IPS DF 19.7 (cell line): ENCODE measurements at places on chromosomes 4 and X.

- no peak for DNase-seq
These were observed 4.2 kb downstream of the NEUROG2 start for GRCh38 chr4:112511803-112512118.

DNA sequence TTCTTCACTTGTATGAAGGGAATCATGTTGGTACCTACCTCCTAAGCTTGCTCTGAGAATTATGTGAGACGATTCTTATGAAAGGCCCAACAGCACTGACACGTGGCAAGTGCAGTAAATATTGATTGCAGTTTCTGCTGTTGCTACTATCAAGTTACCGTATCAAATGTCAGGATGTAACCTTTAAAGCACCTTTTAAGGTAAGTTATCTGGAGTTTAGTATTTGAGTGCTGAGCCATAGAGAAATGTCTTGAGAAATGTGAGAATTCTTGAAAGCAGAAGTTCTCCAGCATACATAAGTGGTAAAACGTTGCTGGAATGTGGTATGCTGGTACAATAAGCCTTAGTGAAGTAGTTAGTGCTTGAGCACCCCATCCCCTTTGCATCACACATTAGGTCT lies 90.4 kb downstream of the PHOX2B start:
- DNase-seq, result no peak

DNA sequence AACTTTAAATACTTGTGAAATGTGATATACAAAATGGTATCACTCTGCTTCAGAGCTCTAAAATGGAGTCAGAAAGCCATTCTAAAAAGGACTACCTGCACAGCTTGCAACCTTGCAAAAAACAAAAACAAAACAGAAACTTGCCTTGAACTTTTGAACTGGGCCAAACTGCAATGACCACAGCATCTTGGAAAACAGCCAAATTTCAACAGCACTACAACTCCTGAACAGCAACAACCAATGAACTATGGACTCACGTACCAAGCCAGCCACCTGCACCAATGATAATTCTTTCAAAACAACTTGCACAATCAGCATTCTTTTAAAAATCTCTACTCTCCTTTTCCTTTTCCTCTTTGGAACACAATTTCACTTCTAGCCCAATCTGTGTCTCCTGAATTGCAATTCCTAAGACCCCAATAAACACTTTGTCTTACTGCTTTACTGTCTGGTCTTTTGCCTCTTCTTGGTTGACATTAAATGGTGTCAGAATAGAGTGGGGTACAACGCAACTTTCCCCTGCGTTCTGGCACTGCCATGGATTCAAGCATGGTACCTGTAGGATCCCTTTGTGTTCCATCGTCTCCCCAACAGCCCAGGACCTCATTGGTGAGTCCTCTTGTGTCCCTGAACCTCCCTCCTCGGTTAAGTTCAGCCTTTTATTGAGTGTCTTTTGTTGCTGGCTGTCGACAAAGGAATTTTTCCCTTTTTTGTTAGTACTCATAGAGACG lies 35.7 kb upstream of the FMR1 start:
- DNase-seq, result no peak

DNA sequence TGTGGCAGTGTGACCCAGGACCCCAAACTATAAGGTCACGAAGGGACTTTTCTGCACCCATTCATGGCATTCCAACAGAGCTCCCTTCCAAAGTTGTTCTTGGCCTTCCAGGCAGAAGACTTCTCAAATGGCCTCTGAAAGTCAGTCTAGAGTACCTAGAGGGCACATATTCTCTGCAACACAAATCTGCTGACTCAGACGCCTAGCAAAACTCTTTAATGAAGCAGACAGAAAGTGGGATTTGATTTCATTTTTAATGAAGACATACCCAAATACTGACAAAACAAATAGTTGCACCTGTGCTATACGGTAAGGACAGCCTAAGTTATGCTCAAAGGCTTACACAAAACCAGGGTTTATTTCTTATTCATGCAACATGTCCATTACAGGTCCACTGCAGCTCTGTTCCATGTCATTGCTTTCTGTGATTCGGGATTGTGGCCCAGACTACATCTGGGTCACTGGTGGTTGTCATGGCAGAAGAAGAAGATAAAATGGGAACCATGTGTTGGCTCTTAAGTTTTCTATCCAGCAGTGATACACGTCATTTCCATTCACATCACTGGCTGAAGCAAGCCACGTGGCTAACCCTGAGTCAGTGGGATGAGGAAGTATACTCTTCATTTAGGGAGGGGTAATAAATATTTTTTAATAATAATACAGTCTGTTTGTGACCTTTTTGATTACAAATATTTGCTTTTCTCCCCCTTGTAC lies 57.7 kb downstream of the NAT8L start:
- DNase-seq, result no peak

- DNase-seq, result peak; percentile 47
These were observed 31.4 kb downstream of the RGS12 start for GRCh38 chr4:3324093-3324815.

- no peak for DNase-seq
These were observed 21.2 kb downstream of the FGFBP1 start for GRCh38 chr4:15917297-15917696.

DNA sequence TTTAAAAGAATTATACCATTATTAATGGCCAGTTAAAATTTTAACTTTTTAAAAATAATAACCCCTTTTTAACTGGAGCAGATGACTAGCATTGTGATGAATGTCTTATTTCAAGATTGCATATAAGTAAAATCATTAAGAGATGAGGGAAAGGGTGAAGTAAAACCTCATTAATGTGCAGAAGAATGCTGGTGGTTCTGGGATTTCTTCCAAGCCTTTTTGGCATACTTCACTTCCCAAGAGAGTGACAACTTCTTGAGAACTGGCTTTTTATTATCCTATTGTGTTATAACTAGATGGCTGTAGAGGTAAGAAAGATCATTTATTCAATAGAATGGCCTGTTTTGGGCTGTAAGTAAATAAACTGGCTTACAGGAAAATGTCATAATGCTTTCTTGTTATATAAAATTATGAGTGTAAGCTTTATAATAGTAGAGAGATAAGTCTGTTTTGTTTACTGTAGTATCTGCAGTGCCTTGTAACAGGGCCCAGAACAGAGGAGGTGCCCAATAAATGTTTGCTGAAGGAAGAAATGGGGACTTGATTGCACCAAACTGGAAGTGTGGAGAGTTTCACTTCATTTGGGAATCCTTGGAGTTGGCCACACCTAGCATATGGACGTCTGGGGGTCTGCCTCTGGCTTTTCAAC lies 242.9 kb upstream of the PITX2 start:
- DNase-seq, result no peak

DNA sequence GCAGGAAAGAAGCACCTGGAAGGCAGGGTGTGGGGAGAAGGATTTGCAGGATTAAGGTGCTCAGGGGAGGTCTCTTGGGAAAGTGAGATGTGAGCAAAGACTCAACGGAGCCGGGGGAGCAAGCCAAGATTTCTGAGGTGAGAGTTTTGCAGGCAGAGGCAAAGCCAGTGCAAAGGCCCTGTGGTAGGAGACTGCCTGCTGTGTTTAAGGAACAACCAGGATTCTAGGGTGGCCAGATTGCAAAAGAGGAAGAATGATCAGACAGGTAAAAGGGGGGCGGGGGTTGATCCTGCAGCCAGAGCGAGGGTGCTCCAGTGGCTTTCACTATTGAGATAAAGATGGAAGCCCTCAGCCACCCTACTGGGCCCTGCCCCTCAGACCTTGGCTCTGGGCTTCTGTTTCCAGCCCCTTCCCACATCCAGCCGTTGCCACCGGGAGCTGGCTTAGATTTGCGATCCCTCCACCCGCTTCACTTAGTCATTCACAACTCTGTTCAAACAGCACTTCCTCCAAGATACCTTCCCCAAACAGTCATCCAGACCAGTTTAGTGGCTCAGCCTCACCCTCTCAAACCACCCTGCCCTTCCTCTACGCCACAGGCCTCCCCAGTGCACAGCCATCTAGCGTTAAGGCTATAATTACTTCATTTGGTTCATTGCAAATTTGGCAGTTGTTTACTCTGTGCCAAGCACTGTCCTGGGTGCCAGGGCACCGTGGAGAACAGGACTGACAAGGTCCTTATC lies 23.3 kb upstream of the BCOR start:
- DNase-seq, result no peak

DNA sequence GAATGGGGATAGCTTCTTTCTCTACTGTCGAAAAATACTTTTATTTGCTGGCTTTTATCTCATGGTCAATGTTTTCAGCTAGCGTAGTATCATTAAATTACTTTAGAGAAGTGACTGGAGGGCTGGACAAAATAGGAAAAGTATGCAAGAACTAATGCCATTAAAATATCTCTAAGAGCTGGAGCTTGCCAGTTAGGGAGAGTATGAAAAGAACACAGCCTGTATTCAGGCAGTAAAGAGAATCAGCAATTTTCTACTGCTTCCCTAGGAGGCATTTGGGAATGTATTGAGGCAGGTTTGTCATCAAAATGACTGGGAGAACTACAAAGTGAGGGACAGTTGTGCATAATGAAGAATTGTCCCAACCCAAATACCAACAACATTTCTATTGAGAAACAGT lies 43.0 kb upstream of the FTHL17 start:
- DNase-seq, result no peak

- DNase-seq, result no peak
These were observed 286.2 kb downstream of the GALNTL6 start for GRCh38 chr4:172099376-172099775.

DNA sequence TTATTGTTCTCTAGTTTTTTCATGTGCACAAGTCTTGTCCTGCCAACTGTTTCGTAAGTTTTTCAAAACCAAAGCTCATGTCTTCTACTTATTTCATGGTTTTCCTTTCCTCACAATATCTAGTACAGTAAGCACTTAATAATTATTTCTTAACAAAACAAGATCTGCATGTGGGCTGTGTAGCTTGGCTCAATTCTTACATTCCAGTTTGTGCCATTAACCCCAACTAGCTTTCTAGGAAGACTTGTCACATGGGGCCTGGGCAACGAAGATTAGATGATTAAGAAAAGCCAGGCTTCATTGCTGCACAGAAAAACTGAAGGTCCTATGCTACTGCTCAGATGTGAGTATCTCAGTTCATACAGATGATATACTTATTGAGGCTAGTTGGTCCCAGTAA lies 155.3 kb upstream of the TEX13A start:
- no peak for DNase-seq

GRCh38 chr4:61079976-61080375 lies 120.2 kb upstream of the ADGRL3 start:
- no peak for DNase-seq

- no peak for DNase-seq
These were observed at the start of gene DRP2 for GRCh38 chrX:101219116-101219863. Gene DRP2, plus strand, starts transcription at chrX:101219786. Its CDS starts 11,862 bp downstream, at chrX:101231648.

- DNase-seq, result no peak
These were observed 31.1 kb downstream of the SULT1E1 start for GRCh38 chr4:69828828-69829227.

- no peak for DNase-seq
These were observed 150.6 kb upstream of the SLC4A4 start for GRCh38 chr4:71188156-71188640.

DNA sequence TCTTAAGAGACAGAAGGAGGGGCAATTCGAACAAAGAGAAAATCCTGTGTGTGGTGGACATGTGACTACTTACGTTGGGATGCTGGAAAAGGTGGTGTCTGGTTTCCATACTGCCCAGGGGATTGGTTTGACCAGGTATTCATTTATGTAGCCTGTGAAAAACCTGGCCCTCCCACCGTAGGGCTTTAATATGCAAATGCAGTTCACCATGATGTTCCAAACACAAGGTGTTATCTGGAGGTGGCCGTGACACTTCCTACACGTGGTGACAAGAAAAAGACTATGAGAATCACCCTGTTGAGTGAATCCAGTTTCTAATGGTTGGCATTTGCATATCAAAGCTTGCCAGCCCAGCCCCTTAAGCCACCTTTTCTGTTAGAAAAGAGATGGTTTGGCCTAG lies 27.9 kb downstream of the UGT2B4 start:
- peak; percentile 83 for DNase-seq

DNA sequence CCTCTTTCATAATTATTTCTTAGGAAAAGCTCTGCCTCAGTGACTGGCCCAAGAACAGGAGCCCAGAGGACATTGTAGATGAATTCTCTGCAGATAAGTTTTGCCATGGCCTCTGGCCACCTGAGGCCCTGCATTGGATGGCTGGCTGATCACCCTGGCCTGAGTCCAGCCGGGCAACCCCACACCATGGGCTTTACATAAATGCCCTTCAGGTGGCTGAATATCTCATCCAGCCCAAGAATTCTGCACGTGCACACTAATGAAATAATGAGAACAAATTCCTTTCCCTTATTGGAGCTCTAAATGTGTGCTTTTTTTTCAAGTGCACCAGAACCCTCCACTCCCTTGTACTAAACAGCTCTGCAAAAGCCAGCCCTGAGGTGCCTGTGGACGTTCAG lies 65.7 kb downstream of the IRF2 start:
- DNase-seq, result no peak

DNA sequence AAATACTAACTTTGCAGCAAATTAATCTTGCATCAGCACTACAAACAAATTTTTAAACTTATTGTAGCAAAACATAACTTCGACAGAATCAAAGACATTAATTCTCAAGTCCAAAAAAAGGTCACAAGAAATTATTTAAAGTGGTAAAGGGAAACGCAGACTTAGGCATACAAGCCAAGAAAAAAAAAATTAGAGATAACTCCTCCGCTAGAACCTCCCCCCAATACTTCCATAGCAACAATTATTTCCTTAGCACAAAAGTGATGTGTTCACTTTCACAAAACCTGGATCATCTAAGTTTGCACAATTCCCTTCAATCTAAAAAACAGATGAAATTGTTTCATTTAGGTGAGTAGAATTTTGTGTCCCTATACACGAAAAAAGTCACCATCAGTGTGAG lies 1.1 kb downstream of the LRBA start:
- no peak for DNase-seq

DNA sequence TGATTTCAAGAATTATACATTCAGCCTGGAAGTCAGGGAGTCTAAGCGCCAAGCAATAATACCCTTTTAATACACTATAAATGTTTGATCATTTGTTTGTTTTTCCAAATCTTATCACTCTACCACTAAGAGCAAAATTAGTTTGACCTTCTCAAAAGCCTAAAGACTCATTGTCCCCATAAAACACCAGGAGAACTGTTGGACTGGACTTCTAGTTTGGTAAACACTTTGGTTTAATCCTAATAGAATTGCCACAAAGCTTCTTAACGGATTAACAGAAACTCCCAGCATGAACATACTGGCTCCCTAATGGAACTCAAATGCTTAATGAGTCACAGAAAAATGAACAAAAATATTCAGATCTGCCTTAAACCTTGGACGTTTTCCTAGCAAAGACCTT lies 34.9 kb downstream of the SYTL5 start:
- DNase-seq, result no peak

DNA sequence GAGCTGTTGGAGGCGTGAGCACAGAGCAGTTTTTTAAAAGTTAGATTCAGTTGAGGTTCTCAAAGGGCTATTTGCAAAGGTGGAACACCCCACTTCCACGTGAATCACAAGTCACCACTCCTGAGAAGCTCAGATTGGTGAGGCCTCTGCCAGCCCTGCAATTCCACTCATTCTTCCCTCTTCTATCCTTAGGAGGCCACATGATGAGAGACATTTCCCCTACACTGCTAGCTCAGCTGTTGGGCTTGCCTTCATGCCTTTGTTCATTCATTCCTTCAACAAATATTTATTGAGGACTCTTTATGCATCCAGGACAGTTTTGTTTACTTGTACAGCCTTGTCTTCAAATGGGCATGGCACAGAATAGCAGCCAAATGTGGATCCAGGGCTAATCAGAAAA lies 3.7 kb downstream of the SRPX2 start:
- DNase-seq, result no peak
